ENCODE measurements at places on chromosomes 4 and X.

GRCh38 chr4:108001540-108002135, 11.9 kb downstream of the HADH start:
- no peak for DNase-seq

DNA sequence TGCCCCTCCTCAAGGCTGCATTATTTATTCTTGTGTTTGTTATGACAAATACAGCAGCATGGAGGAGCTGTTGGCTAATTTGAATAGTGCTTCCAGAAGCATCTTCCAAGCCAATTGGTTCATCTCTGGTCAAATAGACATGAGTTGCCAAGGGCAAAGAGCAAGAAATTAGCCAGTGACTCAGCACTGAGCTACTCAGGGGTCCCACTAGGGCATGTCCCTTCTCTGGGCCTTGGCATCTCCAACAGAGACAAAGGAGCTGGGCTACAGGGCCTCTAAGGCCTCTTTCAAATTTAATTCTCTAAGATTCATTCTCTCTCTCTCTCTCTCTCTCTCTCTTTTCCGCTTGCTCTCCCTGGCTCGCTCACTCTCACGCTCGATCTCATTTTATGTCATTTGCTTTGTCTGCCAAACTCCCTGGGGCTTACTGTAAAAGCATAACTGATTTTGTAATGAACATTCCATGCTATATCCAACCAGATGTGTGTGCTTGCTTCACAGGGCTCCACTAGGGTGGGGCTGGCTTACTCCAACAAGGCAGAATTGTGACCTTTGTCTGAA, 86.7 kb upstream of the MAGEA4 start:
- DNase-seq, result no peak

DNA sequence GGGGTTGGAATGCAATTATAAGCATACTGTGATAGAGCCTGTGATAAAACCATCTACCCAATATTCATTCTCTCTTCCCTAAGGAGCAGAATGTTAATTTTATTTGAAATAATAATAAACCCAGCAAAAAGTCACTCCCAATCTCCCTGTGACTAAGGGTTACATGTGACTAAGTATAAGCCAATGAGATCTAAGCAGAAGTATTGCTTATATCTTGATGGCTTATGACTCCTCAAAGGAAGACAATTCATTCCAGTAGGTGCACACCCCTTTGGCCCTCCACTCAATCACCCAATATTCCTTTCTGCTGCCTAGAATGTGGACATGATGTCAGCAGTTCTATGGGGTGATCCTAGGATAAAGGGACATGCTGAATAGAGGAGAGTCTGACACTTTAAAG, 224.6 kb downstream of the ADAMTS3 start:
- no peak for DNase-seq

- no peak for DNase-seq
These were observed 815.5 kb downstream of the FAT4 start for GRCh38 chr4:126130215-126130614.

GRCh38 chr4:25575611-25576010, 80.0 kb upstream of the SLC34A2 start:
- no peak for DNase-seq

DNA sequence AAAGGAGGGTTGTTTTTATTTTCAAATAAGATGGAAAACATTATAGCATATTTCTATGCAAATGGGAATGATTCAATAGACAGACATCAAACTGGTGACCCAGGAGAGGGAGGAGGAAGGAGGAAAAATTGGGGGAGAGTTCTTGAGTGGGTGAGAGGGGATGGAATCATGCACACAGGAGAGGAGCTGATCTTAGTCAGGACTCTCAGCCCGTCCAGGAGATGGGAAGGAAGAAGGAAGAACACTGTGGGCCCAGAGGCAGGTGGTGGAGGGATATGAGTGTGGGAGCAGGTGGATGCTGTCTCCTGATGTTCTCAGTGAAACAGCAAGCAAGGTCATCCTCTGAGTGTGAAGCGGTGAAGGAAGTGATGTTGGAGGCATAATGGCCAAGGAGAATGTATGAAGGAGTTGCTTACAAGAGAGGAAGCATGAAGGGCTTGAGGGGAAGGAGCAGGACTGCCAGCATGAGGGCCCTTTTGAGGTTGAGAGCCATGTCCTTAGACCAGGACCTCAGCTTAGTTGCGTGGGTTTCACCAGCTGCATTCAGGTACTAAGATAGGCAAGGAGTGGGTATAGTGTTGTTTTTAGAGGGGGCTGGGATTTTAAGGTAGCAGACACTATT, 161.7 kb upstream of the NAP1L5 start:
- no peak for DNase-seq

GRCh38 chr4:127238956-127239475, 393.7 kb upstream of the INTU start:
- DNase-seq, result no peak

- no peak for DNase-seq
These were observed 67.8 kb downstream of the SMC1A start for GRCh38 chrX:53354669-53355068.

DNA sequence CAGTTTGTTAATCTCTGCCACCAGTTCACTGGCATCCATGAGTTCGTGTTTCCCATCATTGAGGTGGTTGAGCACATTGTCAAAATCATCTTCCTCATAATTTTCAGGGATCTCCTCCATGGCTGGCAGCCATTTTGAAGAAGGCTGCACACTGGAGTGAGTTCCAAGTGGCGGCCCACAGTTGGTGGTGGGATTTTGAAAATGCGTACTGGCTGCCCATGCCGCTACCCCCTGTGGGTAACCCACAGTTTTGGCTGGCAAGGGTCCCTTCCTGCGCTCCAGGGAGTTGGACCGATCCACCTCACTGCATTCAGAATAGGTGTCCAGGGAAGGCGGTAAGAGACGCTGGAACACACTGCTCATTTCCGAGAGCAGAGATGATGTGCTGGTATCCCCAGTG, 11.2 kb downstream of the PCDH18 start:
- DNase-seq, result no peak

DNA sequence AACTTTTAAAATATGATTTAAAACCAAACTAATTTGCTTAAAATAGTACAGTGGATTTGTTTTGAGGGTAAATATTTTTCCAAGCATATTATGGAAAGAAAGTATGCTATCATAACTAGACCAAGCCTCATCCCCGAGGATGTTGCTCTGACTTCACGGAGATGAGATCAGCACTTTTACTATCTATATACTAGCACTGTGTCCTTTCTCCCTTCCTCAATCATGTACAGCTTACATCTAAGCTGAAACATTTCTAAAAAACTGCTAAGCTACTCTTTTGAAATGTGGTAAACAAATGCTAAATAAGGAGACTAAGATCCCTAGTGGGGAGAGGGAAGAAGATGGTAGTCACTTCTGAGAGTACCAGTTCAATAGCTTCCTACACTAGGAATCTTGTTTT, 23.8 kb downstream of the AMMECR1 start:
- no peak for DNase-seq

DNA sequence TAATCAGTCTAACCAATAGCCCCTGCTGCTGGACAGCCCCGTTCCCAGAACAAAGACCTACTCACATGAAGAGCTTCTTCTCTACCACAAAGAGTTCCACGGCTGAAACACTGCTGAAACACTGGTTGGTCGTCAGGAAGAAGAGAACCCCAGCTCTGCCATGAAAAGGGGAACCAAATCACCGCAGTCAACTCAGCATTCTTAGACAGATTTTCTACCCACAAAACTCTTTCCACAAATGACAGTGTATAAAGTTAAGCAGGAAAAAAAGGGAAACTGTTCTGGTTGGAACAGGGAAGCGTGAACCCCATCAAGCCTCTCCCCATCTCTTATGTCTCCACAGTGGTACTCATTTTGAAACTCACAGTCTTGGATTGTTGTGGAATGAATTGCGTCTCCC, 57.3 kb downstream of the ABCG2 start:
- no peak for DNase-seq

- DNase-seq, result no peak
These were observed 2005.1 kb upstream of the AGA start for GRCh38 chr4:179447308-179447707.

DNA sequence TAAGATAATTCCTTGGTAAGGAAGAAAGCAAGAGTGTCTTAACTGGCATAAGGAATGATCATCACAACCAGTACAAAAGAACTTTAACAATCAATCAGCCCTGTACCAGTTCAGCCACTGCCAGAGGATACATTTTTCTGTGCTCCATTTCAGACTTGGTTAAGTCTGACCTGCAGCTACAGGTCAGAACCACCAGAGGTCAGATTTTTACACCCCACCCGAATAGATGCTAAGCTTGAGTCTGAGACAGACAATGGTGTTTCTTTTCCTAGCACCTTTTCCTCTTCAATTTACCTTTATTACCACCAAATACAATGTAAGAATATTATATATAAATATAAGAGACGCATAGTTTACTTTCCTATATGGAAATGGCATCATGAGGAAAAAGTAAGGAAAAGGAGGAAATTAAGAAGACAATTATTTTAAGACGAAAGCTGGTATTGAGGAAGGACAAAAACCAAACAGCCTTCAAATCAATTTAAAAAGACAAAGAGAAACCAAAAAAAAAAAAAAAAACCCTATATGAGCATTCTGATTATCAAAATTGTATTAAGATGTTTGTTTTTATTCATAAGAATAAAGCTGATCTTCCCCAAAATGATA, 215.3 kb upstream of the TTC29 start:
- DNase-seq, result no peak

DNA sequence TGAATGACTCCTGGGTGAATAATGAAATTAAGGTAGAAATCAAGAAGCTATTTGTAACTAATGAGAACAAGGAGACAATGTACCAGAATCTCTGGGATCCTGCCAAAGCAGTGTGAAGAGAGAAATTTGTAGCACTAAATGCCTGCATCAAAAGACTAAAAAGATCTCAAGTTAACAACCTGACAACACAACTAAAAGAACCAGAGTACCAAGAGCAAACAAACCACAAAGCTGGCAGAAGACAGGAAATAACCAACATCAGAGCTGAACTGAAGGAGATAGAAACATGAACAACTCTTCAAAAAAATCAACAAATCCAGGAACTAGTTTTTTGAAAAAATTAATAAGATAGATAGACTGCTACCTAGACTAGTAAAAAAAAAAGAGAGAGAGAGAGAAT, 8.4 kb downstream of the CFAP299 start:
- no peak for DNase-seq

DNA sequence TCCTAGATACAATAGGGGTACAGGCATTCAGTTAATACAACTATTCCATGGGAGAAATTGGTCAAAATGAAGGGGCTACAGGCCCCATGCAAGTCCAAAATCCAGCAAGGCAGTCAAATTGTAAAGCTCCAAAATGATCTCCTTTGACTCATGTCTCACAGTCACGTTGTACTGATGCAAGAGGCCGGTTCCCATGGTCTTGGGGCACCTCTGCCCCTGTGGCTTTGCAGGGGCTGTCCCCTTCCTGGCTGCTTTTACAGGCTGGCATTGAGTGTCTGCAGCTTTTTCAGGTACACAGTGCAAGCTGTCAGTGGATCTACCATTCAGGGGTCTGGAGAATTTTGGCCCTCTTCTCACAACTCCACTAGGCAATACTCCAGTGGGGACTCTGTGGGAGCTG, 12.5 kb upstream of the ASIC5 start:
- no peak for DNase-seq

DNA sequence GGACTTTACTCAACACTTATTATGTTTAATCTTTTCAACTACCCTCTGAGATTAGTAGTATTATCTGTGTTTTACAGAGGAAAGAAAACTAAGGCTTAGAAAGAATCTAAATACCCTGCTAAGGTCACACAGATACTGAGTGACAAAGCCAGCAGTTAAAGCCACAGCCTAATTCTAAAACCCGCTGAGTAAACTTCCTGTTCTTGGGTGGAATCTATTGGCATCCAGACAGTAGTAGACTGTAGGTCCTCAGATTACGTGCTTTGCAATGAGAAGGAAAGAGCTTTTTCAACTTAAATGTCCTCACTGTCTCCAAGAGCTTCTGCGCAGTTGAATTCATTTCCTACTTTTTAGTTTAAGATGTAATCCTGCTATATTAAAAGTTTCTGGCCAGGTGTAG, 126.0 kb downstream of the TENM3 start:
- DNase-seq, result no peak

GRCh38 chr4:122639181-122639580, 18.3 kb upstream of the IL21 start:
- DNase-seq, result no peak

- DNase-seq, result no peak
These were observed 107.7 kb downstream of the APOOL start for GRCh38 chrX:85111347-85111746.
